Kidney capillary endothelial cell (primary cell): ENCODE measurements at places on chromosomes 2 and 18.

- no peak for DNase-seq
Observed at GRCh38 chr2:186595219-186595618, 5.4 kb downstream of the ITGAV start.

GRCh38 chr2:113685471-113685870 is 58.4 kb downstream of the RABL2A start:
- no peak for DNase-seq

- DNase-seq = no peak
Observed at GRCh38 chr2:118614841-118615271, 232.6 kb downstream of the EN1 start.

DNA sequence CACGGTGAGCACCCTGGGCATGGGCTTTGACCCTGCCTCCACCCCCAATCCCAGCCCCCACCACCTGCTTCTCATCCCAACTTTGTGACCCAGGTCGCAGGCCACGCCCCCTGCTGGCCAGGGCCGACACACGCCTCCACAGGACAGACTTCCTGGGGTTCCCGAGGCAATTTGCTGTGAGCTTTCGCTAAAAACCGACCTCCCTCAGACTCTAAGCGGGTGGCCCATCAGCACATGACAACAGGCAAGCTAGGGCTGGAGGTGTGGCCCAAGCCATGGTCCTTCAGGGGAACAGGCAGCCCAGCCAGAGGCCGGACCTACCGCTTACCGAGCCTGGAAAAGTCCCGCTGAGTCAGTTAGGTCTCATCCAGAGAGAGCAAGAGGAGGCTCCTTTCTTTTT is 31.9 kb downstream of the C1QL2 start:
- peak; percentile 4 for DNase-seq

DNA sequence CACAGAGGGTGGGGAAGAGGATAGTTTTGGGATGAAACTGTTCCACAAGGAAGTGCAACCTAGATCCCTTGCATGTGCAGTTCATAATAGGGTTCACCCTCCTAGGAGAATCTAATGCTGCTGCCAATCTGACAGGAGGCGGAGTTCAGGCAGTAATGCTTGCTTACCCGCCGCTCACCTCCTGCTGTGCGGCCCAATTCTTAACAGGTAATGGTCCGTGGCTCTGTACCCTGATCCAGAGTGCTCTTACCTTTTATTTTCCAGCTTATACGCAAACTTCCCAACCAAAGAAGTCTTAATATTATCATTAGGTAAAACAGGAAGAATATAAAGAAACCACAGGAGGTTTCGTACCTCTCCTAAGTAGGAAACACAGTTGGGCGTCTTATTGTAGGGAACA is 82.7 kb upstream of the CD302 start:
- DNase-seq = no peak

DNA sequence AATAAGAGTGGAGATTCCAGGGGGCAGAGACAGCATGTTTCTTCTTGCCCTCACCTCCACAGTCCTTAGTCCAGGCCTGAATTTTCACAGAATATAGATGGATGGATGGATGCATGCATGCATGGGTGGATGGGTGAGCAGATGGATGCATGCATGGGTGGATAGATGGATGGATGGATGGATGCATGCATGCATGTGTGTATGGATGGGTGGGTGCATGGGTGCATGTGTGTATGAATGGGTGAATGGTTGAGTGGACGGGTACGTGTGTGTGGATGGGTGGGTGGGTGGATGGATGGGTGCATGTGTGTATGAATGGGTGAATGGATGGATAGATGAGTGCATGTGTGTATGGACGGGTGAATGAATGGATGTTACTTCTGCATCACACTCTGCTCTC is 153.3 kb downstream of the CELF4 start:
- DNase-seq = no peak

DNA sequence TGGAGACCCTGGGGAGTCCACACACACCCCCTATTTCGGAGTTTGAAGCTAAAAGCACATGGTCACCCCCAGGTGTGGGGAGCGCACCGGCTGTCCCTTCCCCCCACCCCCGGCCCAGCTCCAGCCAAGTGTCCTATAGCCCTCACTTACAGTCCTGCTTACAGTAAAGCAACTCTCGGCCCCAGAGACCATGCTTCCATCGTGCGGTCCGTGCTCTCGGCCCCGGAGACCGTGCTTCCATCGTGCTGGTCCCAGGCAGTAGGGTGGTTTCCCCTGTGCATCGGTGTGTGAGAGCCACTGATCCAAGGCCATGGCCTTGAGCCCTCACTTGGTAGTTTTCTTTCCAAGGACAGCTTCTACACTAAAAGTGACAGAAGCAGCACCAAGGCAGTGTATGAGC is 48.7 kb downstream of the GBX2 start:
- DNase-seq = no peak

GRCh38 chr2:162826921-162827320 is 11.6 kb downstream of the KCNH7 start:
- DNase-seq = no peak
